ENCODE measurements at places on chromosomes 7 and 10. TPM values are rescaled to one million over a fixed set of nuclear protein-coding genes. Genes with fewer than 3 reads are reported as not detected.

The TAX1BP1 gene
- 75.1 TPM for total RNA-seq

The GPR15LG gene
- total RNA-seq: 0.21 TPM

The TAS2R38 gene
- total RNA-seq: not detected

The ALOX5 gene
- 0.40 TPM for total RNA-seq

The BMS1 gene
- total RNA-seq: 25.4 TPM

The MSMB gene
- total RNA-seq: not detected

The CYP26C1 gene
- total RNA-seq: not detected

The MACC1 gene
- not detected for total RNA-seq

The DYDC2 gene
- not detected for total RNA-seq

The C10orf71 gene
- total RNA-seq: not detected

The ZNF365 gene
- total RNA-seq: 0.86 TPM

The PRF1 gene
- total RNA-seq: 0.05 TPM

The PLXDC2 gene
- not detected for total RNA-seq

The VTI1A gene
- 15.3 TPM for total RNA-seq

The CAMK1D gene
- 9.4 TPM for total RNA-seq

The MRC1 gene
- total RNA-seq: 0.02 TPM

The MICALL2 gene
- total RNA-seq: 20.7 TPM

The NRCAM gene
- 135 TPM for total RNA-seq

The TWIST1 gene
- 2.8 TPM for total RNA-seq

The OR2A1 gene
- total RNA-seq: not detected

The IFIT1 gene
- total RNA-seq: 3.7 TPM

The CHST15 gene
- total RNA-seq: 6.3 TPM
